Ureter (tissue), 1 donor: ENCODE measurements at places on chromosomes 4 and X.

DNA sequence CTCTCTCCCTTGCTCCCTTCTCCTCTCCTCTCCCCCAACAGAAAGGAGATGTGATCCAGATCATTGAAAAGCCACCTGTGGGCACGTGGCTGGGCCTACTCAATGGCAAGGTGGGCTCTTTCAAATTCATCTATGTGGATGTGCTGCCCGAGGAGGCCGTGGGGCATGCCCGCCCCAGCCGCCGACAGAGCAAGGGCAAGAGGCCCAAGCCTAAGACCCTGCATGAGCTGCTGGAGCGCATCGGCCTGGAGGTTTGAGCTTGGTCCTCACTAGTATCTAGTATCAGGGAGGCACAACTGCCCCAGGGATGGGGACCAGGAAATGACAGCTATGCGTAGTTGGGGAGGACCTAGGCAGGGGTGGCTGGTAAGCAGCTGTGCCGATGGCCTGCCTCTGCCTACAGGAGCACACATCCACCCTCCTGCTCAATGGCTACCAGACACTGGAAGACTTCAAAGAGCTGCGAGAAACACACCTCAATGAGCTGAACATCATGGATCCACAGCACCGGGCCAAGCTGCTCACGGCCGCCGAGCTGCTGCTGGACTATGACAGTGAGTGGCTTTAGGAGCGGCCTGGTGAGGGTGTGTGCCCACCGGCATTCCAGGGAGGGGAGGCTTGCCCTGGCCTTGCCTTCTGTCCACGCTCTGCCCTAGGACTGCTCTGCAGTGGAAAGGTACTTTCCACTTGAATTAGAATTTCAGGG is 13.0 kb downstream of the SASH3 start:
- no peak for DNase-seq

DNA sequence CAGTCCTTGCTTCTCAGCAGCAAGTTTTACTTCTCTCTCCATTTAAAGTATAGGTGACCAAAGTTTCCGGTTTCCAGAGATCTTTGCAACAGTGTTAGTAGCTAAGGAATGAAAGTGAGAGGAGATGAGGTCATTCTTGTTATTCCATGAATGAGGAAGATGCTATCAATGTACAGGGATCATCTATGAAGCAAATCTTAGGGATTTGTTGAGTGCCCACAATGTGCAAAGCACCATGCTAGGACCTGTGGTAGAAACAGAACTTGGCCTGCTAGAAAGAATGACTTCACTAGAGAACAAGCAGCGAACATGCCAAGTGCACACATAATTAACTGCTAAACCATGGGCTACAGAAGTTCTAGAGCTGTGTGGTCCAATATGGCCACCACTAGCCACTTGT is 112.5 kb downstream of the MID1 start:
- DNase-seq, result no peak

GRCh38 chrX:133513123-133513522 is 97.8 kb upstream of the GPC4 start:
- DNase-seq, result no peak

GRCh38 chr4:4344915-4345527 is 41.9 kb upstream of the NSG1 start:
- DNase-seq, result no peak

DNA sequence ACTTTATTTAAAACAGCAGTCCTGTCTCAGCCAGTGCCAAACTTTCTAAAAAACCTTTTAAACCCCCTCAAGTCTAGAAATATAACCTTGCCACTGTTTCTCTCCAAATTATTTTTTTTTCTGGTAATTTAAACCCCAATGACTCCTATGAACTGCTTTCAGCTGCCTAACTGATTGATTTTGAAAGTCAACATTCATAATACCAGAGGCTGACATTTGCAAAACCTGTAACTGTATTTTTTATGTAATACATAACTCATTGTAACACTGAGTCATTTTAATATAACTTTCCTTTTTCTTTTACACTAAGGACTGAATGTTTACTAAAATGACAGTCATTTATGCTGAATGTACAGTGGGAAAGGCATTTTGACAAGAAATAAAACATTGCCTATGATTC is 19.1 kb upstream of the EGFL6 start:
- DNase-seq, result no peak
